Right renal cortex interstitium (tissue), 3 donors: ENCODE measurements at places on chromosomes 12 and 14.

- DNase-seq, result no peak
Observed at GRCh38 chr14:64602826-64603225, 53.1 kb downstream of the PPP1R36 start.

GRCh38 chr12:4486980-4487379, 41.4 kb upstream of the FGF6 start:
- DNase-seq, result no peak

GRCh38 chr12:10802587-10802986, at the start of gene TAS2R7:
TSS of gene TAS2R7 (minus strand) at chr12:10802627. CDS start at chr12:10802570, 57 bp downstream.
- no peak for DNase-seq

DNA sequence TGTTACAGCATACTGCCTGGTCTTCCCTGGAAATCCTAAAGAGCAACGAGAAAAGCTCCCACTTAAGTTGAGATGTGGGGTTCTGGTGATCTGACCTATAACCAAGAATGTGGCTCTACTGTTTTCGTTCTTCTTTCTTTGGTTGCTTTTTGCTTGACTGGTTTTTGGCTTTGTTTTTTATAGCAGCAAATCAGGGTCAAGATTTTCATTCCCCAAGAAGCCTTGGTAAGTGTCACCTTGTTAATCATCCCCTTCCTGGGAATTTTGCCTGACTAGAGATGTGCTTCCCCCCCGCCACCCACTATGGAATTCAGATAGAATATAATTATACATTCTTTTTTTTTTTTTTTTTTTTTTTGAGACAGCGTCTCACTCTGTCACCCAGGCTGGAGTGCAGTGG, 116.7 kb upstream of the FOXN3 start:
- no peak for DNase-seq

DNA sequence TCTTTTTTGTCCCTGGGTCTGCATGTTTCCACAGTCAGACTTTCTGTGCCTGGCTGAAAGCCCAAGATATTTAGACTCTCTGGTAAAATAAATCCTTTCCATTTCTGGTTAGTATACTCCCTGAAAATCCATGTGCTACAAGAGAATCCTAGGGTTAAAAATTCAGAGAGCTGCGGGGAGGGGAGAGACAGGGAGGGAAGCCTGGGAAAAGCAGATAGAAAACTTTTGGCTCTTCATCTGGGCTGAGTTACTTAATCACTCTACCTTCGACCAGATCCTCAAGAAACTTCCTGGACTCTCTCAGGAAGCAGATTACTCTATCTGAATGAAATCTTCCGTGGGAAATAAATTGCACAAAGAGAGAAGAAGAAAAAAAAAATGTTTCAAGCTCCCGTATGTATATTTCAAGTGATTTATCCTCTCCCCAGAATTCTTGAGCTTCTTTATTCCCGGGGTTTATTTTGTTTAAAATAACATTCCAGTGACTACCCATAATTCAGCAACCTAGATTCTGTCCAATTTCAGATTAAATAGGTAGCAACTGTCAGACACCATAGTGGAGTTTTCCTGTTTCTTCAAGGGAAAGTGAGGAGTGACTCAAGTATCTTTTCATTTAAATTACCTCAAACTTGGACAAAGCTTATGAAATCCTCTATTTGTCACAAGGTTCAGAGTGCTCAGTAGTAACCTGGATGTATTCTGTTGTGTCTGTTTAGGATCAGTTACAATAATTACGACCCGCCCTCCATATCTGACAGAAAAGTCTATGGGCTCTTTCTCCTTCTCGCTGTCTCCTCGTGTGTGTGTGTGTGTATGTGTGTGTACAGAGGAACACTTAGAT, 163.7 kb downstream of the MYRFL start:
- DNase-seq, result no peak

- no peak for DNase-seq
Observed at GRCh38 chr12:131808744-131809371, 19.3 kb upstream of the MMP17 start.

DNA sequence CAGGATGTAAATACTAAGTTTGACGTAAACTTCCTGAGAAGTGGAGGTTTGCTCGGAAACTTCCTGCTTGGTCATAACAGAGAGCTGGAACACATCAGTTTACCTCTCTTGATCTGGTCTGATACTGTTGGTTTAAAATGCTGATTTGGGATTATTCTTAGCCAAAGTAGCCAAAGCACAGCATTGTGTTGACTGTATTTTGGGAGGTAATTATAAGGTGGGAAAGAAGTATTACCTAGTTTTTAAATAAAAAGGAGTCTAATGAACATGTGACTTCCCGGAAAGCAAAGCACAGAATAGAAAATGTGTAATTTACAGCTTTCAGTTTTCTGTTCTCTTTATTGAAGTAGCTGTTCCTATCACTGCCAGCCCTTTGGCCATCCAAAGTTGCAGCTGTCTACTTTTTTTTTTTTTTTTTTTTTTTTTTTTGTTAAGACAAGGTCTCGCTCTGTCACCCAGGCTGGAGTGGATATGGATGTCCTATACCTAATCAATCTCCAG, 52.2 kb upstream of the SRP54 start:
- DNase-seq, result no peak
